ENCODE measurements at places on chromosomes 5 and 9.
A peak's percentile ranks its signal among the peaks of the same experiment; 100 is the strongest.

GRCh38 chr5:67206929-67207328 lies 10.3 kb upstream of the CD180 start:
- peak; percentile 88 for DNase-seq

GRCh38 chr9:92980085-92980745 lies 32.9 kb downstream of the FGD3 start:
- no peak for DNase-seq

DNA sequence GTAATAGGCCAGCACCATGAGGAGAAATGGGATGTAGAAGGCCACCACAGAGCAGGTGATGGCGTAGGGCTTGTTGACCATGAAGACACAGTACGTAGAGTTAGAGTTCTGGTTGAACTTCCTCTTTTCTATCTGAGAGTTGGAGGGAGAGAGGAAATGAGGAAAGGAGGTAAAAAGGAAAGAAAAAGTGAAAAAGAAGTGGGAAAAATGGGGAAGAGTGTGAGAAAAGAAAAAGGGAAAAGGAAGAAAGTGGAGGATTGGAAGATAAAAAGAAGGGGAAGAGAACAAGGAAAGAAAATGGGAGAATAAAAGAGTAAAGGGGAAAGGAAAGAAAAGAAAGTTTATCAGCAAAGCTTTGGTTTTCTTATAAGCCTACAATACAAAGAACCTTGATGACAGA lies 126.1 kb downstream of the FBXO38 start:
- no peak for DNase-seq

GRCh38 chr5:44275908-44276307 lies 113.3 kb downstream of the FGF10 start:
- no peak for DNase-seq

DNA sequence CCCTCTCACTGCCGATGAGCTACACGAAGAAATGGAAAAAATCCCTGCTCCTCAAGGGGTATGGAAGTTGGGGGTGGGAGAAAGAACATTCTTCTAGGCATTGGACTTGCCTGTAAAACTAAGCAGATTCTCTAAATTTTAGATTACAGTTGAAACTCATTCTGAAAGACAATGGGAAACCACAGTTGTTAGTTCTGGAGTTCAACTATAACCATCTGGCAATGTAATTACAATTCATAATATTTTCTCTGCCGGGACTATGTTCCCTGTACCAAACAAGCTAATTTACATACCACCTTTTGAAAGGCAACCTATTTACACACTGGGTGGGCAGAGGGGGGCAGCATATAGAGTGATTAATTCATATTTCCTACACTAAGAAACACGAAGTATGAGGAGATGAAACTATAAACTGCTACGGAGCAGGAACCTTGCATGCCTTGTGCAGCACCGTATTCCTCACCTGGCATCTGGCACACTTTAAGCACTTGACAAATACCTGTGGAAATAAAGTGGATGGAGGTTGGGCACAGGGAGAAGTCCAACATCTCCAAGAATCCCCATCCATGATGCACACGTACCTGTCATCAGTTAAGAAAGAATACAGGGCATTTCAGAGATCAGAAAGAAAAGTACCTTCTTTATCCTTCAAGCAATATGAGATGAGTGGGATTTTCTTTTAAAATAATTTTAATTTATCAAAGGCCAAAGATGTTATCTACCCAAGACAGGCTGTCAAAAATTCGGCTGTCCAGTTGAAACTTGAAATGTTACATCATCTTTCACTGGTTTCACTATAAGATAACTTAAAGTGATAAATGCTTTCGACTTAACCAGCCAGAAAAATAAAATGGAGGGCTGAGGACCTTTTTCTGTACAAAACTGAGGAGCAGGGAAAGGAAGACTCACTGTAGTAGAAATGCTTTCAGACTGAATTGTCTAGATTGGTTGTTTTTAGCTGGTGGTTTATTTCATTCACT lies 54.2 kb downstream of the SSBP2 start:
- no peak for DNase-seq

DNA sequence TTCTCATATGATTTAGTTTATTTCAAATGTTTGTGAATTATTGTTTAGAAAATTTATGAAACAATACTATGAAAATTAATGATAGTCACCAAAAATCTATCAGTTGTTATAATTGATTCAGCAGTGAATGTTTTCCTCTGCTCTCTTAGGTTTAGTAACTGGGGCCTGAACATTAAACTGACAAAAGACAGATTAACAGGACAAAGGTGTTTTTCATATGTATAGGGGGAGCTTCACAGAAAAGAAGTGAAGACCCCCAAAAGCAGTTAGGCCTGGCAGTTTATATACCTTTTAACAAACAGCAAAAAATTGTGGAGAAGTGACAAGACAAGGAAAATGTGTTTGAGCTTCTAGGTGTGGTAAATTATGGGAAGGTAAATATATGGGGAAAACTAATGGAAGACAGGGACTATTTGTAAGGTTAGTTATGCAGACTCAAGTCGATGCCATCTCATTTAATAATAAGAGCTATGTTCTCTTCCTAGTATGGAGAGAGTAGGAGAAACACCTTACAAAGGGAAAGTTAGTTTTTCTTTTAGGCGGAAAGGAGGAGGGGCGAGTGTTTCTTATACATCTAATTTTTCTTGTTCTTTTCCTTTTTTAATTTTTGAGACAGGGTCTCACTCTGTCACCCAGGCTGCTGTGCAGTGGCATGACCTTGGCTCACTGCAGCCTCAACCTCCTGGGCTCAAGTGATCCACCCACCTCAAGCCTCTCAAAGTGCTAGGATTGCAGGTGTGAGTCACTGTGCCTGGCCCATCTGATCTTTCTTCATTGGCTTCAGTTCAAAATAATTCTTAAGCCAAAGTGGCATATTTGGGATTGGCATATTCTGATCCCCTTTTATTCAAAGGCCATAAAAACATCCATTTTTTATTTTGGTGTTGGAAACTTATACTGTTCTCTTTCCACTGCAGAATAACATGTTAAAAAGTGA lies 77.8 kb downstream of the C9orf153 start:
- DNase-seq: no peak

GRCh38 chr5:41747708-41748107 lies 122.5 kb downstream of the OXCT1 start:
- DNase-seq: no peak

DNA sequence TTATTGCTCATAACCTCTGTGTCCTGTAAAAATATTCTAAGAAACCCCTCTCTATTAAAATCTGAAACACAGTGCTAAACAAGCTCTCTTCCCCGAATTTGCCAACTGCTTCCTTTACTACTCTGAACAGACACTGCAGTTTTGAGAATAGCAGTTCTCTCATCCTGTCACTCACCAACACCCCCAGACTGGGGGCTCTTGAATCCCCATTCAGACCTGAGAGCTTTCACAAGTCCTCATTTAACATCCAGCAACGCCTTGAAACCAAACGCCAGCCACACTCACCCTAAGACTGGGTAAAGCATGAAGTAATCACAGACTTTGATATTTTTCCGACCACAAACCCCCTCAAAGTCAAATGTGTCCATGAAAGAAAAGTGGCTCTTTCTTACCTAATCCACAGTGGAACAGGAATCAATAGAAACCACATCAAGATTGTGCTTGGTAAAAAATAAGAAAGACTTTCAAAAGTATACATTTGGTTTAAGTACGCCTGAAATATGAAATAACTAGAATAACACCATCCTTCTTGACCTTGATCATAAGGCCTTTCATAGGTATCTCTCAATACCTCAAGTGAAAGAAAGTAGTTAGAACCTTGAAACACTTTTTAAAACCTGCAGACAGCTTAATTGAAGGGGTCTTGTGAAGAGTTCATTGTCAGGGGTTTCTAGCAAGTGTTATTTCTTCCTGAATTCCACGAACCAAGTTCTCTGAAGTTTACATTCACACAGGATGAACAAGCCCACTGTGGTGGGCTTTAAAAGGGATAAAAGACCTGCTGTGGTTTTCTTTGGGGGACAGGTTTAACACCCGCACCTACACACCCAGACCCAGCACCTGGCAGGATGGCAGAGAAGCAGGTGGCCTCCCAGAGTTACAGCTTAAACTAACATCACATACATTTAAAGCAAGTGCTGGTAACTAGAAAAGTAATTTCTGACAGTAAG lies 412.6 kb downstream of the MLLT3 start:
- DNase-seq: peak; percentile 33

DNA sequence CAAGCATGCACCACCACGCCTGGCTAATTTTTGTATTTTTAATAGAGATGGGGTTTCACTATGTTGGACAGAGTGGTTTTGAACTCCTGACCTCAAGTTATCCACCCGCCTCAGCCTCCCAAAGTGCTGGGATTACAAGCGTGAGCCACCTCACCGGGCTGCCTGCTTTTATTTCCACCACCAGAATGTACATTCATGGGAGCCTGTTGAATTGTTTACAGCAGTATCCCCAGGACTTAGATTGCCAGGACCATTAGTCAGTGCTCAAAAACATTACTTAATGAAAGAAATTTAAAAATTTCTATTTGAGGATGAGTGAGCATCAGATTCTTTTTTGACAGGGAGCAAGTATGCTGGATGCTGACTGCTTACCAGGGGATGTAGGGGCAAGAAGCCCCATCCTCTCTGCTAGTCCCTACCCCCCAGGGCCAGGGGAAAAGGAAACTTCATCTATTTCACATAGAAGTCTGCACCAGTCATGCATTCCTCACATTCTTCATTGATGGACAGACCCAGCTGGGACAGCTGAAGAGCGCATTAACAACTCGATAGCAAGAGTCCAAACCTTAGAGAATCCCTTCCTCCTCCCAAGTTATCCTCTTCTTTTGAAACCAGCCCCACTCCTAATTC lies 10.3 kb upstream of the RGMB start:
- no peak for DNase-seq

- peak; percentile 64 for DNase-seq
Measured at GRCh38 chr9:130680836-130681768, 12.5 kb upstream of the EXOSC2 start.

All from stimulated activated naive CD4-positive, alpha-beta T cell treated with Interleukin-2 at 50 U/mL for 16 hours (primary cell).